ENCODE measurements at places on chromosomes 2 and 18. TPM values are rescaled to one million over a fixed set of nuclear protein-coding genes. Genes with fewer than 3 reads are reported as not detected.

DSG1 gene
- total RNA-seq: 0.14 TPM

CRYGC gene
- total RNA-seq: not detected

- DNase-seq: peak; percentile 9
Measured at GRCh38 chr2:240469239-240469636, 33.8 kb downstream of the GPC1 start.

PARD6G gene
- 15.9 TPM for total RNA-seq

HOXD8 gene
- 75.6 TPM for total RNA-seq

- no peak for DNase-seq
Measured at GRCh38 chr2:88080545-88080944, 12.9 kb downstream of the SMYD1 start.

- DNase-seq: no peak
Measured at GRCh38 chr2:152638056-152638455, 79.2 kb downstream of the PRPF40A start.

ACMSD gene
- not detected for total RNA-seq

SCN7A gene
- total RNA-seq: 74.1 TPM

SLC5A7 gene
- not detected for total RNA-seq

ALLC gene
- not detected for total RNA-seq

DNA sequence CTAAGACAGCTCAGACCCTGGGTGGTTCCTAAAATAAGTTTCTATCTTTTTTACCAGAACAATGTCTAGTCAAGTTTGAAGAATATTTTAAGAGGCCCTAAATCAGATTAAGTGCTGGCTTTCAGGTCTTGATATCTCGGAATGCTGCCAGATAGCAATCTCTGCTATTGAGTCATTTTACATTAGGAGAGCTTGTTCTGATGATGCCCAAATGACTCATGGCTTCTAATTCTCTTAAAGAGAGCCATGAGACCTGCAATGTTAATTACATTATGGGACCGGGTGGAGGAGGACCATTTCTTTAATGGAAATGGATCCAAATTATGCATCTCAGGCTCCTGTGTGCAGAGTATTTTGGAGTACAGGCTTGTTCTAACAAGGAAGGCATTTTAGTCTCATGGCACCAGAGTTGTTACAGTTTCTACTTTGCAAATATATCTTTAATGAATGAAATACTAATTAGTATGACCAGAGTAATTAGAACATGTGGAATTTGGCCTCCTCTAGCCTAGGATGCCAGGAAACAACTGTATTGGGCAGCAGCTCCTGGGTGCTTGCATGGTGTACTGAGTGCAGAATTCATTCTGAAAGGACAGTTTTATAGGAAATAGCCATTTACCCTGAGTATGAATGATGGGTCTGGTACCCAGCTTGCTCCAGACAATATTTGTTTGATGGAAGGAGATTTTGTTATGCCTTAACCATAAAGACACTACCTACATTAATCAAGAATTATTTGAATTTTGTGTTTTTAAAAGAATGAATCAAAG, 94.0 kb upstream of the SULT1C3 start:
- no peak for DNase-seq

DNA sequence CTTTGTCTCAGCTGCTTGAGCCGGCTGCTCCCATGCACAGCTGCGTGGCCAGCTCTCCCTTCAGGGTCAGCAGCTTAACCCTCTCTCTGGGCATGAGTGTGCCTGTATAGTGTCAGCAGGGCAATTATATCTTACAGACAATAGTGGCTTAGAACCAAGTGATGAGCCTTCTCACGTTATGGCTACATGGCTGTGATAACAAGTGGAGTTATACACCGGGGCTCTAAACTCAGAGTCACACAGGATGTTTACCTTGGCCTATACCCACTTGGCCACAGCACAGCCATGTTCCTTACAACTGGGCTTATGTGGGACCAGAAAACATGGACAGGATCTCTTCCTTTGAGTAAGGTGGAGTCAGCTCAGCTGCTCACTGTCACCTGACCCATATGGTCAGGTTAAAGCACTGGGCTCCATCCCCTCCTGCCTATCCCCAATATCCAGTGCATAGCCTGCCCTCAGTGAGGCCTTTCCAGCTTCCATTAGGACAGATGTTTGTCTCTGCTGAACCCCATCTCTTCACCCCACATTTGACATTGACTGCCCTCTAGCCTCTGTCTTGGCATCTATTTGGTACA, 294.2 kb upstream of the NCKAP5 start:
- no peak for DNase-seq

DAPL1 gene
- total RNA-seq: not detected

DNA sequence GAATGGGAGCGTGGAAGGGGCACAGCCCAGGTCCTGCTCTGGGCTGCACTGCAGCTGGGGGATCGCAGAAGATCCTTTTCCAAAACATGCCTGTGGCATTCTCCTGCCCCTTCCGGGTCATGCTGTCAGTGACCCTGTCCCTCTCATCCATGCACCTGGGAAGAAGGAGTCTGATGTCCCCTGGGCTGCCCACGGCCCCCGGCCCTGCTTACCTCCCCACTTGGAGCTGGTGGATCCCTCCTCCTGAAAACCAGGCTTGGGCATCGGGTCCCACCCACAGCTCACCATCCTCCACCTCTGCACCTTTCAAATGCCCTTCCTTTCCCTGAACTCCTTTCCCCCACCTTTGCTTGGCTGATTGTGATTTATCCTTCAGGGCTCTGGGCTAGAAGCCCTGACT, 11.8 kb downstream of the INHBB start:
- DNase-seq: no peak

GRCh38 chr18:56235071-56235470, 403.3 kb downstream of the TXNL1 start:
- no peak for DNase-seq

ALPP gene
- total RNA-seq: not detected

GRCh38 chr18:45825258-45826044, at the start of gene SIGLEC15:
TSS of gene SIGLEC15 (plus strand) at chr18:45825675. CDS start at chr18:45825729, 54 bp downstream.
- no peak for DNase-seq

GRCh38 chr2:157698430-157698829, 69.8 kb upstream of the ACVR1C start:
- DNase-seq: no peak

SAG gene
- not detected for total RNA-seq

DNA sequence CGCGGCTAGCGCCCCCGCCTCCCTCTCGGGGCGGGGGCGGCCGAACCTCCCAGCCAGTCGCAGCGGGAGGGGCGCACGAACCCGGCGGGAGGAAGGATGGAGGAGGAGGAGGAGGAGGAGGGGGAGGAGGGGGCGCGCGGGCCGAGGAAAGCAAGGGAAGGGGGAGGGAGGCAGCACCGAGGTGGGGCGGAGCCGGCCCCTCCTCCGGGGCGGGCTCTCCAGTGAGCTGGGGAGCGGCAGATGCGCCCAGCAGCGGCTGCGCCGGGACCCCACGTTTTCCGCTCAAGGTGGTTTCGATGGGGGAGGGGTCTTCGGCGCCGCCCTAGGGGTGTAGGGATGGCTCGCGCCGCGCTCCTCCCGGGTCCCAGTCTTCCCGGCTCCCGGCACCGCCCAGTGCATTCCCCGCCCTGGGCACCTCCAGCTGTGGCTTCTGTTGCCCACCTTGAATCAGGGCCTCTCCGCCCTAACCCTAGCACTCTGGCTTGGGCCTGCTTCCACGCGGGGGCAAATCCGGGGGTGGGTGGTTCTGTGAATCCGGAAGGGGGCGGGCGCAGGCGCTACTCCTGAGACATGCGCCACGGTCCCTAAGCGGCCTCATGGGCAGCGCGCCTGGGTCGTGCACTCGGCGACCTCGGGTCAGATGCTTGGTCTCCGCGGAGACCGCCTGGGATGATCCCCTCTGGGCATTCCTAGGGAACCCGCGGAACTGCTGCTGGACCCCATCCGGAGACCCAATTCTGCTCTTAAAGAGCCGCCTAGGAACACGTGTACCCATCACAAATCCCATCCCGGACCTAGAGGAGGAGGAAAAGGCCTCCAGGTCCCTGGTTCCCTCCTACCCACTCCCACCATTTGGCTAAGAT, at the start of gene FBXO41:
Gene FBXO41, minus strand, starts transcription at position 183 of the 863 bp plus-strand sequence. CDS start 14,848 bp downstream, outside the sequence.
- DNase-seq: peak; percentile 23

DNA sequence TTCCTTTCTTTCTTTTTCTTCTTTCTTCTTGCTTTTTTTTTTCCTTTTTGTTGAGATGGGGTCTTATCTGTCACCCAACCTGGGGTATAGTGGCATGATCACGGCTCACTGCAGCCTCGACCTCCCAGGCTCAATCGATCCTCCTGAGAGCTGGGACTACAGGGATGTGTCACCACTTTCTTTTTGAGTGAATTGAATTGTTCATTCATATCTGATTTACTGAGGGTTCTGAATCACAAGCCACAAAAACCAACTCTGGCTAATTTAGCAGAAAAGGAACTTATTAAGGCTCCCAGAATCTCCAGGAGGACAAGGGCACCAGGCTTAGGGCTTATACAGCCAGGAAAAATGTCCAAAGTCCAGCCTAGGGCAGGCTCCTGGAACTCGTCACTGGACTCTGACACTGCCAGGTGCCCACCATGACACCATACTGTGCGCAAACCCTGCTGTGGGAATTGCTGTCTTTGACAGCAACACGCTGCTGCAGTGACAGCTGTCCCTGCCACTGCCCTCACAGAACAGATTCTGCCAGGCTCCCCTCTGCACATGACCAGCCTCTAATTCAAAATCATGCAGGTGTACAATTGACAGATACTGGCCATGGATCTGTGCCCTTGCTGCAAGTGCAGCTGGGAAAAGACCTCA, 42.9 kb upstream of the EML6 start:
- no peak for DNase-seq

DNA sequence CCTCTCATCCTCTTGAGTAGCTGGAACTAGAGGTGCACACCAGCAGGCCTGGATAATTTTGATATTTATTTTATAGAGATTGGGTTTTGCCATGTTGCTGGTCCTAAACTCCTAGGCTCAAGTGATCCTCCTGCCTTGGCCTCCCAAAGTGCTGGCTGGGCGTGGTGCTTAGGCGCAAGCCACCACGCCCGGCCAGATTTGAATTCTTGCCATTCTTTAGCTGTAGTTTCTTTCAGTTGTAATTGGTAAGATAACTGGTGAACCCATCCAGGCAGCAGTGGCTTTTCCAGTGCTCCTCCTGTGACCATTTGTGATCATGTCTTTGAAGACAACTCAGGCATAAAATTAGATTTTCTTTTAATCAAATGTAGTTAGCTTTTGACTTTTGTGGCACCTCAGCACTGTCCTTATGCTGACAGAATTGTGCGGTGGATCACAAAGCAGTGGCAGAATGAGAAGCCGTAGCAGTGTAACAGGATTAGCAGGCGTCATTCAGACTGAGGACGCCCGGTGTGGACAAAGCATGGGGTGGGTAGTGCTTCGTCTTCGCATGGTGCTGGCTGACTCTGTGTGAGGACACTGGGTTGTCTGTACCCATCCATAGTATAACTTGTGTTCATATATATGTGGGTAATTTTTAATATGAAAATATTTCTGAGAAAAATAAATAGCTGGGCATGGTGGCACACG, 30.0 kb upstream of the TOGARAM2 start:
- DNase-seq: no peak

UGT1A3 gene
- total RNA-seq: not detected

DNA sequence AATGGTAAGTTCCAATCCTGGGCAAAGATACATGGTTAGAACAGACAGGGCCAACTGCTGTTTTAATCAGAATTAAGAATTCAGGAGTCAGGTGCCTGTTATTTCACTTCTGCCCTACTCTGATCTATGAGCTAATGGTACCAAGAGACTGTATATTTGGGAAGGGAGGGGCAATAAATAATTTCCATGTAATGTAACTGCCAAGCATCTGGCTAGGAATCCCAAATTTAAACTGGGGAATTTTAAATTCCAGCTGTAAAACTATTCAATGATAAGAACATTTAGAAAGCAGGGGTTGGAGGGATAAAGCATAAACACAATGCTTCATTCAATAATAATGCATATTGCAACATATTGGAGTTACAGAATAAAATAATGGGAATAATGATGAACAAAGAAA, 49.7 kb downstream of the SCN7A start:
- DNase-seq: no peak

DNA sequence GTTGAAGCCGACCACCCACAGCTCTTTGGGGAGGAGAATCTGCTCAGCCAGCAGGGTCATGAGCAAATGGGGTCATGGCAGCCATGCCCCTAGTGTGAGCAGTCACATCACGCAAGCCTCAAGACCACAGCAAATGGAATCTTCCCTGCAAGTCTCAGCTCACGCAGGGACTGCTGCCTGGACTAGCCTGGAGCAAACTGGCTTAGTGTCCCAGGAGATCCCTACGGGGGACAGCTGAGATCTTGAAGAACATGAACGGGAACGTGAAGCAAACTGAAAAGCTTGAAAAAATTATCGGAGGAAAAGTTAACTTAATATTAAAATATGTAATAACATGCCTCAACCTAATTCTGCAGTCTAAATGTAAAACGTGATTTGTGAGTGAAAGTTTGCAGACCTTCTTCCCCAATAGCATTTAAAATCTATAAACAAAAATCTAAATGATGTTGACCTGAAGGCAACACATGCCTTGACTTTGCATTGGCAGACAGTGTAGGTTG, 118.4 kb downstream of the FAM124B start:
- DNase-seq: no peak

DNA sequence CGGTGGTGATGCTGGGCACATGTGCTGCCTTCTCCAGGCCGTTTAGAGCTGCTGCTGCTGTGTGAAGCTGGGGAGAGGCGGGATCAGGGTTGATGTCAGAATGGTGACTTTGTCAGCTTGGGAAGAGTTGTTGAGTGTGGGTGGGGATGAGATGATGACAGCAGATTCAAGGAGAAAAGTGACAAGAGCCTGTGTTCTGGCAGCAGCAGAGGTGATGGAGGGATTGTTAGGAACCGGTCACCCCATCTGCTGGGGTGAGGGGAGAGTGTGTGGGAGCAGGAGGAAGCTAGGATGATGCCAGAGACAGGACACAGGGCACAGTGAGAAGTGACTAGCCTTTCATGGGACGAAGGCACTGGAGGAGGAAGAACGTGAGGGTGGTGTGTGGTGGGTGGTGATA, 345.5 kb downstream of the RNF144A start:
- DNase-seq: no peak

Data from uterus (tissue), 4 donors.